LoVo (cell line): ENCODE measurements at places on chromosomes 5 and 9.

DNA sequence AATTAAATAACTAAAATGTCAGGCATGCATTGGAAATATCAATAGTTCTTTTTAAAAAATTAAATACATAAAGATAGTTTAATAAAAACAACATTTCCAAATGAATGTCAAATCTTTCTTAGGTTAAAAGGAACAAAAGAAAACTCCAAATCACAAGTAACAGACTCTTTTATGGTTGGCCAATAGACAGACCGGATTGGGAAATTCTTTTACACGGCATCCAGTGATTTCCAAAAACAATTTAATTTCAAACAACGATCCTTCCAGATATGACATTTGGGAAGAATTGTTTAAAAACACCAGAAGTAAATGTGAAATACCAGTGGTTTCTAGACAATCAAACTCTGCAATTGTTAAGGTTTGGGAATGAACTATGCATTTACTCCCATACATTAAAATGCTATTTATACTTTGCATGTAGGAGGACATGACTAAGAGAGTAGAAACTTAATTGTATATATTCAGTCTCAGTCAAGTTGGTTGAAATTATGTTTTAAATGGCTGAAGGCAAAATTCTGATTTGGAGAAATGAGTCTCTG, 32.8 kb downstream of the ZNF474 start:
- no peak for DNase-seq

- no peak for DNase-seq
Measured at GRCh38 chr5:173308226-173308625, 20.0 kb downstream of the STC2 start.

DNA sequence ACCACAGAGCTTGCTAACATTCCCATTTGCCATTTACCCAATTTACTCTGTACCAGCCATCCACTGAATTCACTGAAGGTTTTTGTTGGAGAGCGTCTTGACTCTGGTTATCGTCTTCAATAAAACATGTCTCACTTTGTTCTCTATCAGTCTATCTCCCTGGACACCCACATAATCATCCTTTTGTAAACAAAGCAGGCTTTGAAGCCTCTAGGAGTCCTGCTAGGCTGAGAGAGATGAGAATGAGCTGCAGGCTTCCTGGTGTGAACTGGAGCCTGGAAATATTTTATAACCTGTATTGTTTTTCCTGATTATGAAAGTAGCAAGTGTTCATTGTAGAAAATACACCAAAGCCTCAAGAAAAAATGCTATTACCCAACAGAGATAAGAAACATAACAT, 140.6 kb upstream of the ZNF366 start:
- DNase-seq: peak; percentile 26

DNA sequence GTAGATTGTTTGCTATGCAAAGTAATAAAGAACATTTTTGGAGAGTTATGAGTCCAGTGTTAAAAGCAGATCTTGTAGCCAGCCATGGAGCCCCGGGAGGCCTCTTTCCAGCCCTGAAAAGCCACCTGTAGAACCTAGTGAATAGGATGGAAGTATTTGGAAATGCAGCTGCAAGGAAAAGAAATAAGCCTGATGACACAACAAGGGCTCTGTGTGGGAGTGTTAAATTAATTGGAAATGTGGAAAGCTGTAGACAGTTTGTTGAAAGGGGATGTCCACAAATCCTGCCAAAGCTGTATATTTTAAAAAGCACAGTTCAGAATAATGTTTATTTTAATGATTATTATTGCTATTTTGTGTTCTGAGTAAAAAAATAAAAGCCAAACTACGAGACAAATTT, 152.5 kb upstream of the GHR start:
- DNase-seq: no peak

GRCh38 chr9:71306134-71306533, 184.7 kb upstream of the TRPM3 start:
- DNase-seq: no peak

GRCh38 chr9:126854734-126855133, 5.7 kb upstream of the ZBTB34 start:
- no peak for DNase-seq

DNA sequence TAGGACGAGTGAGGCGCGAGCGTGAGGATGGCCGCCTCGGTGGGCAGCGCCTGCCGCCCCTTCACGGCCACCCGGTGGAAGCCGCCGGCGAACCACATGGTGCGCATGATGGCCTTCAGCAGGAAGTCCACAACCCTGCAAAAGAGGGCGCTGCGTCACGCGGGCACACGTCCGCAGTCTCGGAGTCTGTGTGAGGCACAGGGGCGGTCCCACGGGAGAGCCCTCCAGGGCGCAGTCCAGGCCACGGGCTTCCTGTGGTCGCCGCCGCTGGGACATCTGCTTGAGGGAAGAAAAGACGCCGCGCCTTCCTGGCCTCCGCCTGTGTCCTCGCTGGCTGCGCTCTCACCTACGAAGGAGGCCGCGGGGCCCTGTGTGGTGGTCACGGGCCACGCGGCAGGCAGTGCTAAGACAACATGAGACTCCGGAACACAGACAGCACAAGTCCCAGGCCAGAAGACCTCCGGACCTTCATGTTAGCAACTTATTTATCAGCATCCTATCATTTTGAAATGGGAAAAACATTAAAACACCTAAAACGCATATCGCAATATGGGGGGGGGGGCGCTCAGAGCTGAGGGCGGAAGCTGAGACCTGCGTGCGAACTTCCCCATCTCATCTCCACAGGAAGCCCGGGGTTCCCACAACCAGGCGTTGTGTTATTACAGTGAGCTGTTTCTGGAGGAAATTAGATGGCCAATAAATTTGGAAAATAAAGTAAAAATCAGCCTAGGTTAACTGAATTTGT, 28.8 kb downstream of the LPCAT1 start:
- no peak for DNase-seq

DNA sequence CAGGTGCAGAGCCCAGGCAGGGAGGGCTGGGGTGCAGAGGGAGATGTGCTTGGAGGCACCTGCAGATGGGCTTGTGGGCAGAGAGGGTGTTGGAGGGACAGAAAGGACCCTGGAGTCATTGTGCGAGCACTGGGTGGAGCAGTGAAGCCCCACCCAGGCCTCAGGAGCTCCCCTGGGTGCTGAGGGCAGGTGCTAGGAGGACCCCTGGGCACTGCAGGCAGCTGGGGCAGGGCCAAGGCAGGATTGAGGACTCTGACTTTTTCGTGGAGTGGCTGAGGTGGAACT, 10.3 kb upstream of the SLC6A18 start:
- DNase-seq: no peak

GRCh38 chr9:128771094-128771721, 519 bp downstream of the ZER1 start:
- peak; percentile 24 for DNase-seq

- DNase-seq: no peak
Measured at GRCh38 chr5:118616281-118616680, 372.1 kb downstream of the DTWD2 start.

DNA sequence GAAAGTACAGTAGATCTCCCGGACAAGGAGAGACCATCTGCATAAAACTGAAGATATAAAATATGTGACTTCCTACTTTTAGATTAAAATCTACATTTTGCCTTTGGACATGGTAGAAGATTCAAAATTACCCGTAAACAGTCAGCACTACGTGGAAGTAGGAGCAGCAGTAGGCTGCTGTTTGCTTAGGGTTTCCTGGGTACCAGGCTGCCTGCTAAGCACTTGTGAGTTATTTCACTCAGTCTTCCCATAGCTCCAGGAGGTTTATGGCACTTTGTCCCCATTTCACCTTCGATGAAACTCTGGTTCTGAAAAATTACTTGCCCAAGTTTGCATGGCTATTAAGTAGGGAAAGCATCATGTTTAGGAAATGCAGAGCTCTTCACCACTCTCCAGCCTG, 92.6 kb downstream of the STK32A start:
- DNase-seq: no peak

GRCh38 chr9:127970401-127971313, 10.1 kb downstream of the EEIG1 start:
- no peak for DNase-seq

DNA sequence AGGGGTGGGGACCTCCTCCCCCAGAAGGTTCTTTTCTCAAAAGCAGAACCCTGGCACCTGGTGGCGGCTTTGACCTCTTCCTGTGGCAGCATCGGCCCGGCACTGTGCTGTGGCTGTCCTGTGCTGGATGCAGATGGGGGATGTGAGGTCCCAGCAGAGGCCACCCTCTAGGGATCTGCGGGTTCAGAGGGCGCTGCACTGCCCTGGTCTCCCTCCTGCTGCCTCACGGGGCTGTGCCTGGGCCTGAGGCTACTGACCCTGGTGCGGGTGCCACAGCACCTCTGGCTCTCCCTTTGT, 76.6 kb upstream of the CACNA1B start:
- DNase-seq: no peak

GRCh38 chr5:95081982-95082381, 202.9 kb downstream of the MCTP1 start:
- no peak for DNase-seq

DNA sequence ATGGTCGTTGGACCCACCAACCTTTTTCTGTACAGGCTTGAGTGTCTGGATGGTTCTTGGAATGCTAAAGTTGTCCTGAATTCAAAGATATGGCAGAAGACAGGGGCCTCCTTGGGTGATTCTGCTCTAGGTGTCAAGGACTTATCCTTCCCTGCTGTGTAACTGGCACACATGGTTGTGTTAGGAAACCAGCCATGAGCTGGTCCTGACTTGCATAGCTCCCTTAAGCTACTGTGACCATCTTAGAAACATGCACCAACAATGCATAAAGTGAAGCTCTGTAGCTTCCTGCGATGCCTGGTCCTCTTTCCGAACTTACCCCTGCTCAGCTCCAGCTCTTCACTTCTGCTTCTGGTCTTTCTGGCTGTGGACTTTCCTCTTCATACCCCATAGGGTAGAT, 224.6 kb downstream of the TLE4 start:
- no peak for DNase-seq

DNA sequence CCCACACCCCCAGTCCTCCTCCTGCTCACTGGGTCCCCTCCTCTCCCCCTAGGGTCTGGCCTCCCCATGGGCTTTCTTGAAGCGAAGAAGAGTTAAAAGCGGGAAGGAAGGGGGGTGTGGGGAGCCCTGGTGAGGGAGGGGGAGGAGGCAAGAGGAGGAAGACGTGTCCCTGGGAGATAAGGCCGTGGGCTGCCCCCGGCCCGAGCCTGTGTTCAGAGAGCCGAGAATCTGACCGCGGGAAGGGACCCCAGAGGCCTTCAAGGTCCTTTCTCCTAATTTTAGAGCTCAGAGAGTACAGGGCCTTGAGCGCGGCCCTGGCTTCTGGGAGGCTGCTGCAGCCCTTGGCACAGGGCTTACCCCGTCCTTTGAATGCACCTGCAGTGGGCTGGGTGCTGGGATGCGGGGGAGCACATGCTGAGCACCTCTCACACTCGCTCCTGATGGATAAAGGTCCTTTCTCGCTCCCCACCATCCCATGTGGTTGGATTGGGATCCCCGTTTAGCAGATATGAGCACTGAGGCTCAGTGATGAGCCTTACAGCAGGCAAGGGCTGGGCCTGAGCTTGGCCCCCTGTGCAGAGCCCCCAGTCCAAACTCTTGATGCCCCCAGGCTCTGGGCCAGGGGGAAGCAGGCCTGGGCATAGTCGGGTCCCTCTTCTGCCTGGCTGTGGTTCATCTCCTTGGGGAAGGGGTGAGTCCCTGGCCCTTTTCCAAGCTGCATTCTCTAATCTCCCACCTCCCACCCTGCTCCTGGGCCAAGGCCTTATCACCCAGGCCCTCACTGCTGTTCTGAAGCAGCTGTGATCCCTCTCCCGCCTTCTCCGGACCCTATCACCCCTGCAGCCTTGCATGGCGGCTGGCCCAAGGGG, 5.9 kb downstream of the GFI1B start:
- DNase-seq: no peak

- no peak for DNase-seq
Measured at GRCh38 chr9:106075960-106076327, 381.6 kb downstream of the TMEM38B start.

- no peak for DNase-seq
Measured at GRCh38 chr9:745761-746380, 95.6 kb upstream of the DMRT1 start.
